ENCODE measurements at places on chromosomes 13 and 19.

GRCh38 chr13:50651922-50652321 is 191.6 kb downstream of the DLEU7 start:
- DNase-seq: no peak

GRCh38 chr13:43953370-43953769 is 73.7 kb downstream of the LACC1 start:
- DNase-seq: no peak

- DNase-seq: no peak
Observed at GRCh38 chr19:43485951-43486350, 18.6 kb downstream of the PHLDB3 start.

GRCh38 chr13:113669755-113670341 is 2.8 kb downstream of the GRK1 start:
- DNase-seq: no peak

- no peak for DNase-seq
Observed at GRCh38 chr13:50712881-50713280, 130.6 kb downstream of the DLEU7 start.

DNA sequence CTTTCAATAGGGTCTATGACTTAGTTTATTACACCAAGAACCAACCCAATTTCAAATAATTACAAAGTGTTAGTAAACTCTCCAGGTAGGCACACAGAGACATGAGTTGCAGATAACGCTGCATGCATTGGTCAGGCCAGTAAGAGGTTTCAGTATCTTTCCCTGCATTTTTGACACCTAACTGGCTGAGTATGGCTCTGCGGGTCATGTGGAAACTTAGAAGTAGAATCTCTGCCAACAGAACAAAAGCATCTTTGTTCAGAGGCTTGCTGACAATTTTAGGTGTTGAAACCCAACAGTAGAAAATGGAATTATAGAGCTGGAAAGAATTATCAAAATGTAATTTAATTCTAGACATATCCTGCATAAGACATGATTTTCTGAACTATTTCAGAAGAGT is 25.3 kb downstream of the HTR2A start:
- DNase-seq: no peak

DNA sequence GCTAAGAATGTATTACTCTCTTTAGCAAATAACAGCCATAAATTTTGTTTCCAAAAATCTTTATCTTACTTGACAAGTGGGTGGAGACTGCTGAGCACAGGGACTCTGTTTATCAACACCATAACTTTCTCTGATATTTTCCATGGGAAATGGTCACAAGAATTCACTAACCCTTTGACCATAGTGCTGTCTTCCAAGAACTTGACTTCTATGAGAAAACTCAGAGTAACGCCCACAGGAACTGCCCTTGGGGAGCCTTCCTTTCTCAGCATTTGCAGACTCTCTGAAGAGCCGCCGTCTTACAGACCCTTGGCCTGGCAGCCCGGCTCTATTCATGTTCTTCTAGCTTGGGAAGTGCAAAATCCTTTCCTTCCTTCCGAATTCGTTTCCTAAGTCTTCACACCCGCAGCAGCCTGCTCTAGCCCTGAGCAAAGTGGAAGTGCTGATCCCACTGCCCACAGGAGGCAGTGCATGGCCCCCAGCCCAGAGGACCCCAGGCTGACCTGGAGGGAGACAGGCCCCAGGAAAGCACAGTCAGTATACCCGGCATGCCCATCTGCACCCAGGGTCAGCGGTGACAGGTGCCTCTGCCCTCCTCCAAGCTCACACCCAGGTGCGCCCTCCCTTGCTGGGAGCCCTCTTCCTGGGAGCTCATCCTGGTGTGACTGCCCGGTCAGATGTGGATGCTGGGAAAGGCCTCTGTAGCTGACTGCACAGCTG is 10.2 kb downstream of the GAS6 start:
- DNase-seq: no peak

DNA sequence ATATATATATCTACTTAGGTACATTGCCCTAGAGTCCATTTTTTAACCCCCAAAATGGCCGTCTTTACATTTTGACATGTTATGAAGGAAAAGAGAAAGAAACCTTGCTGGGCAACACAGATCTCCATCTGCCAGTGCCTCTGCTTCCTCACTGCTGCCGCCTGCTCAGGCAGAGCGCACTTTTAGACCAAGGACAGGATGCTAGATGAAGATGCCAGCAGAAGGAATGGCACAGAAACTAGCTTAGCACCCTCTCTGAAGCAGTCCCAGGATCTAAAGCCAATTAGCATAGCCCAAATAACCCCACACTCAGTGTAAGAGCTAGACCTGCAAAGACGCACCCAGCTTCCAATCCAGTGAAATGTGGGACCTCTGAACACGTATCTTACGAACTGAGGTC is 111.9 kb downstream of the RXFP2 start:
- no peak for DNase-seq

GRCh38 chr19:6015841-6016545 is 38.1 kb upstream of the RANBP3 start:
- no peak for DNase-seq

DNA sequence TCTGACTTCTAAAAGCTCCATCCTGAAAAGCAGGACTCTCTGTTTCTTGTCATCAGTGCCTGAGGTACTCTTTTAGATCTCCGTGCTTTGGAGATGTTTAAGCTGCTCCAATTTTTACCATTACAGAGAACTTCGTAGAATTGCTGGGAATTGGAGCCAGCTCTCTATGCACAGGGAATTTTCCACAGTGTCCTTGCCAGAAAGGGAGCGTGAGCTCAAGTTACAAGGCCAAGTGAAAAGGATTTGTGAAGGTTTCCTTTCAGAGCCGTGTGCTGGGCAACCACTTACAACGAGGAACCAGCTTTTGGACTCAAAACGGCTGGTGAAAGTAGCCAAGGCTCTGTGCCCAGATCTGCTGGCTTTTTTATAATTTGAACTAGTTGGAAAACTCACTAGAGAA is 82.6 kb downstream of the NUFIP1 start:
- DNase-seq: no peak

DNA sequence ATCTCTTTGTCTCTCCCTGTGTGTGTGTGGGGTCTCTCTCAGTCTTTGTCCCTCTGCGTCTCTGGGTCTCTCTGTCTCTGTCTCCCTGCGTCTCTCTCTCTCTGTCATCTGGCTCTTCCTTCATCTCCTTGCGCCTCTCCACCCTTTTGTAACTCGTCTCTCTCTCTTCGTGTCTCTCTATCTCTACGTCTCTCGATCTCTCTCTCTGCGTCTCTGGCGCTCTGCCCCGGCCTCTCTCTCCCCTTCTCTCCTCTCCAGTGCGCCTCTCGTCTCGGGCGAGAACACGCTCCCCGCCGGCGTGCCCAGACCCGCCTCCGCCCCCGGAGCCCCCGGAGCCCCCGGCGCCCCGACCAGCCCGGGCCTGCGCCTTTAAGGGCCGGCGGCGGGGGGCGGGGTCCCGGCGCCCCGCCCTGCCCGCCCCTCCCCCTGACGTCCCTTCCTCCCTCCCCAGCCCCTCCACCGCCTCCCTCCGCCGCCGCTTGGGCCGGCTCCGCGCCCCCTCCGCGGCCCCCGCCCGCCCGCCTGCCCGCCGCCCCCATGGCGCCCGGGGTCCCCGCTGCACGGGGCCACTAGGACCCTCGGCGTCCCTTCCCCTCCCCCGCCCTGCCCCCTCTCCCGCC is at the start of gene MARK4:
Gene MARK4 (plus strand): TSS at position 440 of the 620 bp plus-strand sequence. CDS start 318 bp downstream, outside the sequence.
- no peak for DNase-seq

GRCh38 chr19:2766594-2767372 is 16.3 kb downstream of the SGTA start:
- DNase-seq: no peak

DNA sequence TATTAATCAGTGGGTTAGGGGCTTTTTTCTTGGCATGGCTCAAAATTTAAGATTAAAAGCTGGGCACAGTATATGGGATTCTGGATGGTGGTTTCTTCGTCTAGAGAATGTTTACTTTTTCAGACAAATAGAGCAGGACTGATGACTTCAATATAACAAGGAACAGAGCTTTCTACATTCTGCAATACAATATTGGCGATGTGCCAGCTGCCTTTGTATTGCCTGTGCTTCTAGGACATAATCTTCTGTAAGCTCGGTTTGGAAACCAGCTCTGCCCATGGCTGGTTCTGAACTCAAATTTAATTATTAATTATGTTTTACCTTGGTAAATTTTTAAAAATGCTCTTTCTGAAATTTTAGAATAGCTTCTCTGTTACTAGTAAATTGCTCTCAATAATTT is 139.1 kb upstream of the TRPC4 start:
- DNase-seq: peak; percentile 26

DNA sequence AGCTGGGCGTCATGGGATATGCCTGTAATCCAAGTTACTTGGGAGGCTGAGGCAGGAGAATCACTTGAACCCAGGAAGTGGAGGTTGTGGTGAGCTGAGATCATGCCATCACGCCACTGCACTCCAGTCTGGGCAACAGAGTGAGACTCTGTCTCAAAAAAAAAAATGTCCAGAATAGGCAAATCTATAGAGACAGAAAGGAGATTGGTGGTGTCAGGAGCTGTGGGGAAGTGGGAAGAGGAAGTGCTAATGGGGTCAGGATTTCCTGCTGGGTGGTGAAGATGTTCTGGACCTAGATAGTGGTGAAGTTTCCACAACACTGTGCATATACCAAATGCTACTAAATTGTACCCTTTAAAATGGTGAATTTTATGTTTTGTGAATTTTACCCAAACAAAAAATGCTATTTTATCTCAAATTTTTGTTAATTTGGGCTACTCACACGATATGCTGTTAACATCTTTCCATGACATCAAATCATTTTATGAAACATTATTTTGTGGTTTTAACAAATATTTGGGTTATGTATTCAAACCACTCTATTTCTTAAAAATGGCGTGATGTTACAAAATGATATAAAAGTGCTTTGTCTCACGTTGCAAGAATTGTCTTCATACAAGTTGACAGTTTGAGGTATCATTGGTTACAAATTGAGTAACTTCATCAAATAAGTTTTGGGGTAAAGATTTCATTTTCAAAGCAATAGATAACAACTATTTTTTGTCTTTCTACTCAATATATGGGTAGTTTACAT is 7.4 kb upstream of the CYP4F3 start:
- no peak for DNase-seq

GRCh38 chr13:47519626-47520025 is 481.4 kb downstream of the SUCLA2 start:
- DNase-seq: no peak

- no peak for DNase-seq
Observed at GRCh38 chr19:43416951-43417623, 2.4 kb downstream of the TEX101 start.

DNA sequence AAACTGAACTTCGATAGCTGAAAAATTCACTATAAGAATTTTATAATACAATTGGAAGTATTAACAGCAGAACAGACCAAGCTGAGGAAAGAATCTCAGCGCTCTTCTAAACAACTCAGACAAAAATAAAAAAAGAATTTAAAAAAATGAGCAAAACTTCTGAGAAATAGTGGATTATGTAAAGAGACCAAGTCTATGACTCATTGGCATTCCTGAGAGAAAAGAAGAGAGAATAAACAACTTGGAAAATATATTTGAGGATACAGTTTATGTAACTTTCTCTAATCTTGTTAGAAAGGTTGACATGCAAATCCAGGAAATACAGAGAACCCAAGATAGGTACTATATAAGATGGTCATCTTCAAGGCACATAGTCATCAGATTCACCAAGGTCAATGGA is 25.4 kb downstream of the SLC25A15 start:
- no peak for DNase-seq

GRCh38 chr13:41859565-41859964 is 101.3 kb downstream of the VWA8 start:
- DNase-seq: no peak

- no peak for DNase-seq
Observed at GRCh38 chr13:89343165-89343564, 1672.0 kb downstream of the SLITRK5 start.

DNA sequence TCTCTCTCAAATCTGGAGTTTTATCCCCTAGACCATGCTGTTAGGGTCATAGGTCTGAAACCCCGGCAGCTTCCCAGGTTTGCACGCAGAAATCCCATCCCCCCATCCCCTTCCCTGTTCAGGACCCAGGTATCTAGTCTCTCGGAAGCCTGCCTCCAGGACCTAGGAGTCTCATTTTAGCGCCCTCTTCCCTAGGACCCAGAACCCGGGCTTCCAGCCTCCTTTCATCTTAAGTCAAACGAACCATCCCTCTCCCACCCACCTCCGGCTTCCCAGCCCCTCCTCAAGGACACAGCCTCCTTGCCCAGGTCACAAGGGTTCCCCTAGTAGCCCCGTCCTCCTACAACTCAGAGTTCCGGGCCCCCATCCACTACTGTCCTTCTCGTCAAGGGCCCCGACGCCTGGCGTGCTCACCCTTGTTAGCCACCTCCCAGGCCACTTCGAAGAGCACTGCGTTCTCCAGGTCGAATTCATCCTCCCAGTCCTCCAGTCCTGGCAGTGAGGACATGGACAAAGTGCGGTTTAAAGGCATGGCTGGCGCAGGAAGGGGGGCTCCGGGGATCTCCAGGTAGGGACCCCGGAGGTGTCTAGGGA is 431 bp downstream of the GYS1 start:
- DNase-seq: no peak

GRCh38 chr19:591099-591958 is 1.6 kb downstream of the HCN2 start:
- DNase-seq: no peak

DNA sequence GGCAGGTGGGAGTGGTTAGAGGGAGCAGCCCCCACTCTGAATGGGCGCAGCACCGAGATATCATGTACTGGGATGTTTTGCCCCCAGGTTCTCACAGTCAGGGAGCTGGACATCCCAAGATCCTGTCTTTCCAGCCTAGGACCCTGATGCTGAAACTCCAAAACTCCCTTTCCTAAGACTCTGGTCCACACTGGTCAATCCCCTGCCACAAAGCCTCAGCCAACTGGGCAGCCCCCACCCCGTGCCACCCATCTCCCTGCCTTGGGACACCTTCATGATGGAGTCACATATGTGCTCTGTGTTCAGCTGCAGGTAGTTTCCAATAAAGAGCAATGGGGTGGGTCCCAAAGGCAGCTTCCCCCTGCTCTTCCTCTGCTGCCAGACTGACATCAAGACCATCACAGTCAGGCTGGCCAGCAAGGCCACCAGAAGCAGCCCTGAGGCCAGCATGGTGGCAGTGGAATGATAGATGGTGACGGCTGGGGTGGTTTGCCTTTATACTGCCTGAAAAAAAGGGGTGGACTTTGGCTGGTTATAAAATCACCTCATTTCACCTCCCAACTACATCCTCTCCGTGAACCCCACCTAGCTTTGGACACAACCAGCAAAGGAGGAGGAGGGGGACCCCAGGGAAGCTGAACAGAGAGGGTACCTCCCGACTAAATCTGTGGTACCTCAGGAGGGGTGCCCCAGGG is 36.3 kb downstream of the CYP2B6 start:
- DNase-seq: no peak

Data from LNCaP clone FGC (cell line).